ENCODE measurements at places on chromosomes 7 and 10. TPM values are rescaled to one million over a fixed set of nuclear protein-coding genes. Genes with fewer than 3 reads are reported as not detected.

Gene ADAM8
- 5.0 TPM for total RNA-seq

Gene SPDYE11
- not detected for total RNA-seq

Gene ENTPD1
- 5.0 TPM for total RNA-seq

Gene SFTPA2
- total RNA-seq, result not detected

Gene NPFFR1
- total RNA-seq, result 0.59 TPM

Gene COL26A1
- total RNA-seq, result 0.72 TPM

DNA sequence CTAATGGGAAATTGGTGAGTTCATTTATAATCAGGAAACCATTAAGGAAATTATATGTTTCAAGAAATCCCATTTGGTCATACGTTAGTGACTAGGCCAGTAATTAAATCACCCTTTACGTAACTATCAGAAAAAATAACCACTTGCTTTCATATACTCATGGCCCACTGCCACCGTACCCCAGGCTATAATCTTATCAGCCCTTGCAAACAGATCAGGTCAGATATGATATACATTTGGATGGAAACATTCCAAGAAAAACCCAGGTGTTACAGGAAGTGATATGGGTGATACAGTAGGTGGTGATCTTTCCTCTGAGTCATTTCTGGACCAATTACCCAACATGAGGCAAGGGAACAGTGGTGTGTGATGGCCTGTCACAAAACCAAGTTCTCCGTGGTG, 481.0 kb upstream of the SEMA3A start:
- H3K36me3 ChIP-seq, result no peaks in the 10 kb centered on the region
- no peaks in the 10 kb centered on the region for H3K27me3 ChIP-seq
- no peaks in the 10 kb centered on the region for H3K4me1 ChIP-seq
- DNase-seq, result no peak
- no peak overlapping the region for H3K4me3 ChIP-seq

DNA sequence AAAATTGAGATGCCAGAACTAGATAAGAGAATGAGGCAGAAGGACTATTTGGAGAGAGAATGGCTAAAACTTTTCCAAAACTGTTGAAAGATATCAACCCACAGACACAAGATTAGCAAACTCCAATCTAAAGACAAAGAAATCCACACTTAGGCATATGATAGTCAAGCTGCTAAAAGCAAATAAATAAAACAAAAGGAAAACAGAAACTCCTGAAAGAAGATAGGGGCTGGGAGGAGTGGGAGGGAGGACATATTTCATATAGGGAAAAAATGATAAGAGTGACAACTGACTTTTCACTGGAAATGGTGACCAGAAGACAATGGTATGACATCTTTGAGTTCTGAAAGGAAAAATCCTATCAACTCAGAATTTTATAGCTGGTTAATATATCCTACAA, 105.4 kb upstream of the ADO start:
- no peak overlapping the region for H3K4me3 ChIP-seq
- no peaks in the 10 kb centered on the region for H3K27me3 ChIP-seq
- no peaks in the 10 kb centered on the region for H3K4me1 ChIP-seq
- H3K27ac ChIP-seq, result no peak overlapping the region

GRCh38 chr7:21497072-21497471, 45.8 kb upstream of the DNAH11 start:
- H3K27me3 ChIP-seq, result no peaks in the 10 kb centered on the region
- no peak for DNase-seq
- H3K36me3 ChIP-seq, result no peaks in the 10 kb centered on the region
- no peak overlapping the region for H3K27ac ChIP-seq
- H3K4me3 ChIP-seq, result no peak overlapping the region
- no peaks in the 10 kb centered on the region for H3K4me1 ChIP-seq

GRCh38 chr10:124389613-124390361, 28.9 kb downstream of the OAT start:
- peaks cover 2% of the 10 kb centered on the region for H3K4me1 ChIP-seq
- H3K27me3 ChIP-seq, result no peaks in the 10 kb centered on the region
- DNase-seq, result no peak
- H3K36me3 ChIP-seq, result no peaks in the 10 kb centered on the region
- no peak overlapping the region for H3K4me3 ChIP-seq

GRCh38 chr10:119286516-119286915, 79.1 kb downstream of the GRK5 start:
- H3K4me3 ChIP-seq, result no peak overlapping the region
- H3K4me1 ChIP-seq, result peaks cover 68% of the 10 kb centered on the region
- no peaks in the 10 kb centered on the region for H3K36me3 ChIP-seq
- no peak overlapping the region for H3K27ac ChIP-seq

DNA sequence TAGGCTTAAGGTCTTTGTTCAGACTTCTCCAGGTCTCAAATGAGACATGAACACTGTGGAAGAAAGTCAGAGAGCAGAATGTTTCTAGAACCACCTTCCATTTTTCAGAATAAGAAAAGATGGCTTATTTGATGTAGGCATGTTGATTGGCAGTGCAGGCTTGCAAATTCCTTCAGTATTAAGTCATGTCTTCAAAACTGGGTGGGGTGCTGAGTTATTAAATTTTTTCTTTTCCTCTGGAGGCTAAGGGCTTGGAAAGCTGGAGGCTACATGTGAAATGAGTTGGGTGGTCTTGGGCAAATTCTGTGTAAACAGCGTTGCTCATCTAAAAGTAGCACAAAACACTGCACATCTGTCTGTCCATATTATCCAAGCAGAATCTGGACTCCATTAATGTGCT, 62.8 kb downstream of the PRTFDC1 start:
- H3K4me3 ChIP-seq, result no peak overlapping the region
- peaks cover under 1% of the 10 kb centered on the region for H3K4me1 ChIP-seq
- H3K27me3 ChIP-seq, result no peaks in the 10 kb centered on the region
- H3K36me3 ChIP-seq, result no peaks in the 10 kb centered on the region
- no peak for DNase-seq
- no peak overlapping the region for H3K27ac ChIP-seq

GRCh38 chr7:104903044-104903443, 111.0 kb upstream of the KMT2E start:
- no peaks in the 10 kb centered on the region for H3K4me1 ChIP-seq
- no peaks in the 10 kb centered on the region for H3K27me3 ChIP-seq
- H3K4me3 ChIP-seq, result no peak overlapping the region
- no peak overlapping the region for H3K27ac ChIP-seq
- H3K36me3 ChIP-seq, result no peaks in the 10 kb centered on the region
- no peak for DNase-seq
